ENCODE measurements at places on chromosomes 13 and 19.

- DNase-seq, result no peak
These were observed 20.3 kb downstream of the C19orf81 start for GRCh38 chr19:50669302-50670101.

DNA sequence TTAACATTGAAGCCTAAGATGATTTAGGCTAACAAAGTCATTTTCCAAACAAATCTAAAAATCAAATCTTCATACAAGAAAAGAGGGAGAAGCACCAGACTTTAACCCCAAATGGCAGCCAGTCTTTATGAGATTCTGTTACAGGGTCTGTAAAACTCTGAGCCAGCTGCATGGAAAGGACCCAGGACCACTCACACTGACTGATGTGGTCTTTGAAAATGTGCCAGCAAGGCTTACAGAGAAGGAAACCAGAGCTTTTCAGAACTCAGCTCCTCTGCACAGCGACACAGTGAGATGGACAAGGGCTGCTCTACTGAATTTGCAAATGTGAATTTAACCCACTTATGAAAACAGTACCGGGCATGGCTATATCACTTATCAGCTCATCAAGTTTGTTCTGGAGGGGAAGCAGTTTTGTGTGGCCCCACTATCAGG, 98.8 kb upstream of the SERP2 start:
- DNase-seq, result no peak

GRCh38 chr13:60491531-60491930, 94.5 kb downstream of the TDRD3 start:
- no peak for DNase-seq

DNA sequence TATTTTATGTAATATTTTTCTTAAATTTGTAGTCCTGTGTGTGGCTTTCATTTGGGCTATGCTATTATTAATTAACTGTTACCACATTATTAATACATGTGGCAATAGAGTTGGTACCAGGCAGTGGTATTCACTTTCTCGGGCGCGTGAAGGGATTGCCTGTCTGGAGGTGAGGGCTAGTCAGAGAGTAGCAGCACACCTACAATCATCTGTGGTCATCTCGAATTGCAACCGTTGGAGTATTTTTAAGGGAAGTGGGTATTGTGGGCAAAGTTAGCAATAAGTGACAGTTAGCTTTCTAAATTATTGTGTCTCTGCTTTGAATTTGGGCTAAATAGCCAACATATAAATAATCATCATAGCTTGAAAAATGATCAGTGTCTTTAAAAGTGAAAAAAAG, 20.0 kb upstream of the GPR18 start:
- DNase-seq, result no peak

DNA sequence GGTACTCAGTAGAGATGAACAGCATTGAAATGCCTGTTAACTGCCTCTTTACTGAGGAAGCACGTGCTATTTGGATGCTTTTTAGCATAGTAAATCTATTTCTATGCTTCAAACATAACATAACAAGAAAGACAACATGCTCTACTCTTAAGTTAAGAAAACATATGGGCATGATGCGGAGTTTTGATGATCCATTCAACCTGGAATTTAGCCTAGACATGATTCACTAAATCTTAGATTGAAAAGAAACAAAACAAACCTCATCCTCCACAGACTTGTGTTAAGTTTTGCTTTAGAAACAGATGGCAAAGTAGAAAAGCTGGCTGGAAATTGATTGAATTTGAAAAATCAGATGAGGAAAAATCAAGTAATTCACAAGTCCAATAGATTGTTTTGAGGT, 593.8 kb downstream of the OLFM4 start:
- DNase-seq, result no peak

Data from GM12891 (cell line).